Activated gamma-delta T cell treated with anti-CD3 and anti-CD28 coated beads, Interleukin-2, amount 50 U/mL, for 16 hours (primary cell): ENCODE measurements at places on chromosomes 13 and 19.
A peak's percentile ranks its signal among the peaks of the same experiment; 100 is the strongest.

DNA sequence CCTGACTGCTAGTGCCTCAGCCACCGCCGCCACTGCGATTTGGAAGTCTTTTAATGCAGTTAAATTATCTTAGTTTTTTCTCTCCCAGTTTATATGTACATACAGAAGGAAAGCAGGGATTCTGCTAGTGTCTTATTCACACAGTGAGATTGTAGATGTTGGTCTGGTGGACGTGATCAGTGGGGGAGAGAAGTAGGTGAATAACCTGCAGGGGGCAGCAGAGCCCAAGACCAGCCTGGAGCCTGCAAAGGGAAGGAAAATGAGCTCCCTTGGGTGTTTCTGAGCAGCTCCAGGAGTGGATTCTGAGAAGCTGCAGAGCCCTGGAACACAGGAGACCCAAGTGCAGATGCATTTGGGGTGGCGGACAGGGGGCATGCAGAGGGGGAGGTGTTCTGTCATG is 26.3 kb downstream of the ZNF844 start:
- DNase-seq: peak; percentile 38

DNA sequence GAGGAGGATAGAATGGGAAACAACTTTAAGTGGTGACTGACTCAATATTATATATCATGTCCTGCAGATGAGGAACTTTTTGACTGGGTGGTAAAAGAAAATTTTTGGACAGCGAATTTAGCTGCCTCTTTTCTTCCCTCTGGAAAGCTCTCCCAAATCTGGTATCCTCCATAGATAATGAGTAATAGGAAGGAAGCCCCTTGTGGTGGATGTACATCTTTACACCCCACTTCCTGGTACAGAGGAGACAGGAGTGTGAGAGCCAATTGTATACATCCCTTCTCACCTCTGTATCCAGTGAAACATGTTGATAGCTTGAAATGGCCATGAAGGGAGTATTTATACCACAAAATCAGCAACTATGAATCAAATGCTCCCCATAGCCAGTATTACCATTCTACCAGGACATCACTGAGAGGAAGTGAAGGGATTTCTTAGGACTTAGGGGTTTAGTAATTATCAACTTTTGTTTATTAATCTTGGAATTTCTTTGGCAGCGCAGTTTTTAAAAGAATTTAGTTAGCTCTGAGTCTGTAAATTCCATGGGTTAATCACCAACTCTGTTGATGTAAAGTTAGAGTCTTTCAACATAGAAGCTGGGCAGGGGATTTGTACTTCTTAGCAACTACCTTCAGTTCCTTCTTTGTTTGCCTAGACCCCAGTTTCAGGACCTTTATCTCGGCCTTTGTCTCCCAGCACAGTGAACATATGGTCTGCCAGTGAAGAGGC is 17.0 kb upstream of the TDRD3 start:
- no peak for DNase-seq

- no peak for DNase-seq
Measured at GRCh38 chr13:33953781-33954180, 135.8 kb downstream of the RFC3 start.

DNA sequence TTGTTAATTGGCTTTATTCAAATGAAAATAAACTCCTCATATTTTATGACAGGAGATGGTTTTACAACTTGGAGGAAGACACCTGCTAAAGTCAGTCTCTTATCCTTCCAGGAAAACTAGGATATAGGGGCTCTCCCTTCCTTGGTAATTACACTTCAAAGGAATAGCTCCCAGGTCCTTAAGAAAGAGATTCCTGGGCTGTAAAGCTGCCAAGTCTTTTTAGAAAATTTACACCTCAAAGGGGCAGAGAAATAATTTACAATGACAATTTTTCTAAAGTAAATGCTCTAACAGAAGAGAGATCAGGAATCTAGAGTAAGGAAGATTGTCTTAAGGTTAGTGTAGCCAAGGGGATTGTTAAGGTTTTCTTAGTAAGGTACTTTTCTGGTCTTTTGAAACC is 1359.0 kb downstream of the OLFM4 start:
- DNase-seq: no peak

DNA sequence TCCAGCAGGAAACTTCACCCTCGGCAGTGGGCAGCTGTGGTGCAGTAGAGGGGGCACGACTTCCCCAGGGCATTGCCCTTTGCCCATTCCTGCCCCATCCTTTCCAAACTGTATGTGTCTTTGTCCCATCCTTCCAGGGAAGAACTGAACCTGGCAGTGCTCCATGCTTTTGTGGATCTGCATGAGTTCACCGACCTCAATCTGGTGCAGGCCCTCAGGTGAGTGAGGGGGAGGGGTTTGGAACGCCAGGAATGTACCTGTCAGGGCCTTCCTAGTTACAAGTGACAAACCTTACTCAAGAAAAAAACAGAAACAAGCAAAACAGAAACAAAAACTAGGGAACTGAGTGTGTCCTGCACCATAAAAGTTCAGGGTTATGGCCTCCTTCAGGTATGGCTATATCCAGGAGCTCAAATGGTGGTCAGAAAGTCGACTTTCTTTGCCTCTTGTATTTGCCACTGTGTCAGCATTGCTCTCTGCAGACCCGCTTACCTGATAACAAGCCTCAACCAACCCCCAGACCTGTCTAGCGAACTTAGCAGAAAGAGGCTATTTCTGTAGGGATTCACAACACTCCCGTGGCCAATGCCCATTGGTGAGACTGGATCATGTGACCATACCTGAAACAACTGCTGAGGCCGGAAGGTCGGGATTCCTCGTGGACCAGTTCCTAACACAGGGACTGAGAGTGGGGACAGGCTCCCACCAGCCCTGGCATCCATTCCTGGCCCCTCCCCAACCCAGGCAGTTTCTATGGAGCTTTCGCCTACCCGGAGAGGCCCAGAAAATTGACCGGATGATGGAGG is 4.2 kb downstream of the CYTH2 start:
- DNase-seq: no peak

DNA sequence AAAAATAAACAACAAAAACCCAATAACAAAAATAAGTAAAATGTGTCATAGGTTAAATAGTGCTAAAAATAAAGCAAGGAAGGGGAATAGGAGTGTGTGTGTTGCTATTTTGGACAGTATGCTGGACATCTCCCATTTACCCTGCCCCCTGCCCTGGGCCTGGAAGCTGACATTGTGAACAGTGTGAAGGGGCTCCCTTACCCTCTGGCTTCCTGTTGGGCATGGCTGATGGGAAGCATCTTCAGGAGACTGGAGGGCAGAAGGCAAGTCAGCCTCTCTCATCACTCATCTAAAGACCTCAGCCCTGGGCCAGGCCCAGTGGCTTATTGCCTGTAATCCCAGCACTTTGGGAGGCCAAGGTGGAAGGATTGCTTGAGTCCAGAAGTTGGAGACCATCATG is 26.7 kb downstream of the KCTD15 start:
- no peak for DNase-seq

GRCh38 chr13:77335543-77335942 is 8.6 kb upstream of the MYCBP2 start:
- DNase-seq: no peak

DNA sequence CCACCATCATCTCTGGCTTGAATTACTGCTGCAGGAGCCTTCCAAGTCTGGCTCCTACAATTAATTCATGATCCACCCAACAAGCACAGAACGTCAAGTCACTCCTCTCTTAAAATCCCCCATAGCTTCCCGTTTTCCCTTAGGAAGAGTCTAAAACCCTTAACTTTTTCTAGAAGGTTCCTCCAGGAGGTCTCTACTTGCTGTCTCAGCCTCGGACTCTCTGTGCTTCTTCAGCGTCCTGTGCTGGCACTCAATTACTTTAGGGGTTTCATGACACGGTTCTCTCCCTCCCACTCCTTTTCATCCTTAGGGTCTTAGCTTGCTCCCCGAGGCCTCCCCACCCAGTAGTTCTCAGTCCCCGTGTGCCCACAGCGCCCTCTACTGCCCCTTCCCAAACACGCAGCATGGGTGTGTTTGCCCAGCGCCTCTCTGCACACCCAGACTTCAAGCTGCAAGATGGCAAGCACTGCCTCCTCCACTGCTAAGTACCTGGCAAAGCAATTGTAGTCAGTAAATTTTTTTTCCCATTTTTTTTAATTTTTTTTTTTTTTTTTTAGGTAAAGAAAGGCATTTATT is 25.8 kb upstream of the MAP3K10 start:
- DNase-seq: peak; percentile 50

- DNase-seq: no peak
Measured at GRCh38 chr19:44113784-44114390, 688 bp downstream of the ZNF225 start.

DNA sequence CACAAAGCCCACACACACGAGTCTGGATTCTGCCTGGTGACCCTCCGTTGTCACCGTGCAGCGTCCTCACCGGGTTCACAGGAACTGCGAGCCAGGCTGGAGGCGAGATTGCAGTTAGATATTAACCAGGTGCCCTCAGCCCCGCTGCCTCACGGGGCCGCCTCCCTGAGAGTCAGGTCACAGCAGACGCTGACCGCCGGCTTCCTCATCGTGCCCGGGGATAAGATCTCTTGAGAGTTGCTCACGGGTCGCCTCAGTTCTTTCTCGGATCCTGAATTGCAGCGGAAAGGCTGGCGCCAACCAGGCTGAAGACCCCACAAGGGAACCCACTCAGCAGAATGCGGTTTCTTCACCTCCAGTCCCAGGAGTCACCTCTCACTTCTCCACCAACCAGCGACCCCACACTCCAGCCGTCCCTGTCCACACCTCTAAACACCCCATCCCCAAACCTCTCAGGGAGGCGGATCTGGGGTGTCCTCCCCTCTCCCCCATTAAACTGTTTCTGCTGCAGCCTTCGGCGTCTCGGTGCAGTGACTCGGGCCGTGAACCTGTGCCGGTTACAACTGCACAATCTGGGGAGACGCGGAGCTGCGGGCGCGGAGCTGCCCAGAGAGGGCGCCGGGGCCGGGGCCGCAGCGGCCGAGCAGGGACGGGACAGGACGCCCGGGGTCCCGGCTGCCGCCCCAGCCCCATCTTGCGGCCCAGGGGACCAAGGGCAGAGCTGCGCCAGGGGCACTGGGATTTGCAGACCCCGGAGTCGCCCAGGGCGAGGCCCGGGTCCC is 591 bp downstream of the ZNF823 start:
- DNase-seq: peak; percentile 8

GRCh38 chr19:34246340-34246739 is 8.0 kb upstream of the GARRE1 start:
- no peak for DNase-seq

DNA sequence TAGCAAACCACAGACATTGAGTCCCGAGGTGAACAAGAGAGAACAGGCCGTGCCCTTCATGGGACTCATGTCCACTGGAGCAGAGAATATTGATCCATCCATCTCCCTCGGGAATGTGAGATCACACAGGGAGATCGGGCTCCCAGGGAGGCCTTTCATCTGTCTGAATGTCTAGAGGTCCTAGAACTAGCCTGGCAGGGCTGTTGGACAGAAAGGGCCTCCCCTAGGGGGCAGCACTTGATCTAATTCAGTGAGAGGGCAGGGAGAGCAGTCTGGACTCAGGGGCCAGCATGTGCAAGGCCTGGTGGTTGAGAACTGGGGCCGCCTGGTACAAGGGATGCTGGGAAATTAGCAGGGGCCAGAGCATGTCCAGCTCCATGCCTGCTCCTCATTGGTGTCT is 4.3 kb downstream of the RUVBL2 start:
- DNase-seq: peak; percentile 25

- no peak for DNase-seq
Measured at GRCh38 chr13:27813826-27814225, 21.5 kb downstream of the GSX1 start.

- no peak for DNase-seq
Measured at GRCh38 chr19:31263328-31263727, 85.9 kb downstream of the TSHZ3 start.

- no peak for DNase-seq
Measured at GRCh38 chr13:102688306-102688973, 6.4 kb downstream of the METTL21C start.
